Right lobe of liver (tissue), 6 donors: ENCODE measurements at places on chromosomes 4 and X. TPM values are rescaled to one million over a fixed set of nuclear protein-coding genes. Genes with fewer than 3 reads are reported as not detected.
A peak's percentile ranks its signal among the peaks of the same experiment; 100 is the strongest.

Gene MXRA5
- 6.1 TPM for total RNA-seq

Gene SH3D19
- total RNA-seq: 40.2 TPM

Gene CSN1S1
- total RNA-seq: not detected

Gene ATP8A1
- total RNA-seq: 1.9 TPM

Gene INTU
- total RNA-seq: 1.4 TPM

Gene DDX53
- total RNA-seq: not detected

Gene CT45A7
- not detected for total RNA-seq

Gene IQCM
- not detected for total RNA-seq

Gene HPGD
- 78.9 TPM for total RNA-seq

GRCh38 chr4:156241896-156242295, 288.2 kb upstream of the CTSO start:
- no peaks in the 10 kb centered on the region for H3K36me3 ChIP-seq
- no peaks in the 10 kb centered on the region for H3K27me3 ChIP-seq
- no peak for DNase-seq
- H3K27ac ChIP-seq: no peak overlapping the region
- no peaks in the 10 kb centered on the region for H3K4me1 ChIP-seq

- H3K4me1 ChIP-seq: no peaks in the 10 kb centered on the region
- H3K27ac ChIP-seq: no peak overlapping the region
- DNase-seq: no peak
- H3K4me3 ChIP-seq: no peak overlapping the region
- H3K36me3 ChIP-seq: no peaks in the 10 kb centered on the region
- no peaks in the 10 kb centered on the region for H3K27me3 ChIP-seq
These were observed 25.8 kb downstream of the ZNF630 start for GRCh38 chrX:48045410-48046311.

DNA sequence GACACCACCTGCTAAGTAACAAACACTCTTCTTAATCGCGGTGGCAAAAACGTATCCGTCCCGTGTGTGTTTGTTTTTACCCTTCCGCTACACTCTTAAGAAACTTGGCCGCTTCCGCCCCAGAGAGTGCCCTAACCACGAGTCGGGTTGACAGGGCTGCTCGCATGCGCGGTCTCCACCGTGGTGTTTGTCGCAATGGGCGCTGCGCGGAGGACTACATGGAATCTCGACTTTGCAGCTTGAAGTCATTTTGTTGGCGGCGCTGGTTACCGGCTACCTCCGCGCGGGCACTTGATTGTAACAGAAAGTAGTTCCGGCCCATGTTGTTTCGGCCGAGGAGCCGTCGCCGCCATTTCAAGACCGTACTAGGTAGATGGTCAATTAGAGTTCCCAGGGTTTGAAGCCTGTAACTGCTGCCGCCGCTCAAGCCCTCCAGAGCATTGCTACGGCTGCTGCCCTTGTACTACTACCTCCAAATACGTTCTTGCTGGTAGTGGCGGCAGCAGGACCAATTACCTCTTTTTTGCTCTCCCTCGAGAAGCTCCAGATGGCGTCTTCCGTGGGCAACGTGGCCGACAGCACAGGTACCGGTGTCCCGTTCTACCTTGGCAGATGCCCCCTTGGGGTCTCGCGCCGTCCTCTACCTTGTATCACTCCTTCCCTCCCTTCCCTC, at the start of gene OGT:
Gene OGT (plus strand): TSS at position 352 of the 673 bp plus-strand sequence. CDS start 196 bp downstream, at position 548.
- no peaks in the 10 kb centered on the region for H3K27me3 ChIP-seq
- DNase-seq: peak; percentile 96
- H3K27ac ChIP-seq: peak within 1 kb of the TSS; percentile 89
- peak within 1 kb of the TSS; percentile 66 for H3K4me3 ChIP-seq
- H3K4me1 ChIP-seq: peaks cover 4% of the 10 kb centered on the region

DNA sequence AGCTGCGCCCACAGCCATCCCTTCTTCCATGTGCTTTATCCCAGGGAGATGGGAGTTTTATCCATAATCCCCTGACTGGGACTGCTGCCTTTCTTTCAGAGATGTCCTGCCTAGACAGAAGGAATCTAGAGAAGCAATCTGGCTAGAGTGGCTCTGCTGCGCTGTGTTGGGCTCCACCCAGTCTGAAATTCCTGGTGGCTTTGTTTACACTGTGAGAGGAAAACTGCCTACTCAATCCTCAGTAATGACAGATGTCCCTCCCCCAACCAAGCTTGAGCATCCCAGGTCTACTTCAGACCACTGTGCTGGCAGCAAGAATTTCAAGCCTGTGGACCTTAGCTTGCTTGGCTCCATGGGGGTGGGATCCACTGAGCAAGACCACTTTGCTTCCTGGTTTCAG, 116.9 kb upstream of the AR start:
- no peak overlapping the region for H3K27ac ChIP-seq
- DNase-seq: no peak
- no peak overlapping the region for H3K4me3 ChIP-seq
- H3K4me1 ChIP-seq: no peaks in the 10 kb centered on the region
- H3K27me3 ChIP-seq: no peaks in the 10 kb centered on the region

DNA sequence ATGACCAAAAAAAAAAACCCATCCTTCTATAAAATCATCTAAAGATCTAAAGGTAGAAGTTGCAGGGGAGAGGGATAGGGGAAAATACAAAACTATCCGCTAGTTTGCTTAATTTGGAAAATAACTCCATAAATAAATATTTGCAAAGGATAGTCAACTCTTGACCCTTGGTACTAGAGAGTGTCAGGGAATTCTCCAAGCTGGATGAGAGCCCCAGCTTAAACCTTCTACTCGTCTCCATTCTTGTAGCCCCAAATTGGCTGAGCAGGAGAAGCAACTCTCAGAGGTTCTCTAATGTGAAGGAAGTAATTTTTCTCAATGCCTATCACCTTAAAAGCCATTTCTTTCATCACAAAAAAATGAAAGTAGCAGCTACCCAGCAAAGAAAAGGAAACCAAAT, 35.2 kb downstream of the ACSL4 start:
- no peak overlapping the region for H3K27ac ChIP-seq
- H3K4me3 ChIP-seq: no peak overlapping the region
- DNase-seq: no peak
- H3K36me3 ChIP-seq: no peaks in the 10 kb centered on the region
- H3K4me1 ChIP-seq: no peaks in the 10 kb centered on the region
- no peaks in the 10 kb centered on the region for H3K27me3 ChIP-seq

- no peak overlapping the region for H3K4me3 ChIP-seq
- H3K36me3 ChIP-seq: no peaks in the 10 kb centered on the region
- H3K27me3 ChIP-seq: no peaks in the 10 kb centered on the region
- H3K27ac ChIP-seq: no peak overlapping the region
- no peak for DNase-seq
- H3K4me1 ChIP-seq: peaks cover 5% of the 10 kb centered on the region
These were observed 15.9 kb downstream of the HMGB2 start for GRCh38 chr4:173318240-173318639.

DNA sequence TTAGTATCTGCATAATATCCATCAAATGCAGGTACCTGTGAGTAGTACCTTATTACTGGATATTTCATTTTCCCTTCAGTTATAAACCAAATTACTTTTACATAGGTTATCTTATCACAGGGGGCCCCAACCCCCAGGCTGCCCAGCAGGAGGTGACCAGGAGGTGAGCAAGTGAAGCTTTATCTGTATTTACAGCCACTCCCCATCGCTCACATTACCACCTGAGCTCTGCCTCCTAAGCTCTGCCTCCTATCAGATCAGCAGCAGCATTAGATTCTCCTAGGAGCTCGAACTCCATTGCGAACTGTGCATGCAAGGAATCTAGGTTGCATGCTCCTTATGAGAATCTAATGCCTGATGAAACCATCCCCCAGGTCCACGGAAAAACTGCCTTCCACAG, 6.3 kb downstream of the PRSS12 start:
- no peak overlapping the region for H3K4me3 ChIP-seq
- DNase-seq: no peak
- H3K4me1 ChIP-seq: peaks cover 3% of the 10 kb centered on the region
- H3K27me3 ChIP-seq: no peaks in the 10 kb centered on the region

- no peak for DNase-seq
- no peaks in the 10 kb centered on the region for H3K4me1 ChIP-seq
- no peak overlapping the region for H3K4me3 ChIP-seq
- H3K27me3 ChIP-seq: no peaks in the 10 kb centered on the region
- no peak overlapping the region for H3K27ac ChIP-seq
These were observed 130.2 kb downstream of the CFAP299 start for GRCh38 chr4:80465736-80466135.

DNA sequence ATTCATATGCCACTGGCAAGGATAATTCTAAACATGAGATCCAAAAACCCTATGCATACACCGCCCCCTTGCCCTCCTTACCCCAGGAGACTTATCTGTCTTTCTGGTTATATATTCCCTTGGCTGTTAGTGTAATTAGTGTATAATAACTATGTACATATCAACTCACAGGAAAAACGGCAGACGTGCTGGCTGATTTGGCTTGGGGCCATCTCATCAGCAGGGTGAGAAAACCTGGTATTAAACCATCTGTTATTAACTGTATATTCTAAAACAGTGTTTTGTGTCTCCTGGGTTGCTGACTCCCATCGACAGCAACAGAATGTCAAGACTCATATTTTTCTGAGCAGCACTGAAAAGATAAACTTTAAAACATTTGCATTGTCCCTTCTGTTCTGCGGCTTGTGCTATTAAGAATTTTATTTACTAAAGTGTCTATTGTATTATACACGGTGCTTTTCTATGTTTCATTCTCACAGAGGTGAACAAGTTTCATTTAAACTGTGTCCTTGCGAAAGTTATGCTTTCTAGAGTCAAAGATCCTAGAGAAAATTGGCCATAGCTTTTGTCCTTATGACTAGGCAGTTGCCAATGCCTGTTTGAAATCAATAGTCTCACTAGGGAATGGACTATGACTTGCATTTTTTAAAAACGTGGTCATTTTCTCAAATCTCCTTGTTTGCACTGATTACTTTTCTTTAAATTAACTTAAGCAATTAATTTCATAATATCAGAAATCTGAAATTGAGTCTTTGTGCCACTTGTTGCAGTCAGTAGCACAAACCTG, 211.5 kb upstream of the MID1 start:
- no peak overlapping the region for H3K4me3 ChIP-seq
- no peaks in the 10 kb centered on the region for H3K27me3 ChIP-seq
- no peak for DNase-seq
- H3K27ac ChIP-seq: no peak overlapping the region
- no peaks in the 10 kb centered on the region for H3K4me1 ChIP-seq

DNA sequence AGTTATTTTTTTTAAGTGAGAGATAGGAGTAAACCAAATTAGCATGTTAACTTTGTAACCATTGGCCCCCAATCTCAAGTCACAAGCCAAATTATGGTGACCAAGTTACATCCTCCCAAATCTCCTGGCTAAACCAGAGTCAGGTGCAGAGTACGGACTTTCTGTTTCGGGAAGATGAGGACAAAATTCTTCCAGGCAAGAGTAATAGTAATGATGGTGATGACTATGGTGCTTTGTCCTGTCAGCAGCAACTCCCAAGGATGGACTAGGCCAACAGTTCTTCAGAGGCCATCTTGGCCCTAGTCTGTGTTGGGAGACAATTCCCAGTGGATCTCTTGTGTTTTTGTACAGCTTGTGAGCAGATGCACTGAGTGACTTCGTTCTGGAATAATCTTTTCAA, 148.8 kb downstream of the GPC3 start:
- no peak overlapping the region for H3K27ac ChIP-seq
- DNase-seq: no peak
- H3K4me3 ChIP-seq: no peak overlapping the region
- no peaks in the 10 kb centered on the region for H3K27me3 ChIP-seq

DNA sequence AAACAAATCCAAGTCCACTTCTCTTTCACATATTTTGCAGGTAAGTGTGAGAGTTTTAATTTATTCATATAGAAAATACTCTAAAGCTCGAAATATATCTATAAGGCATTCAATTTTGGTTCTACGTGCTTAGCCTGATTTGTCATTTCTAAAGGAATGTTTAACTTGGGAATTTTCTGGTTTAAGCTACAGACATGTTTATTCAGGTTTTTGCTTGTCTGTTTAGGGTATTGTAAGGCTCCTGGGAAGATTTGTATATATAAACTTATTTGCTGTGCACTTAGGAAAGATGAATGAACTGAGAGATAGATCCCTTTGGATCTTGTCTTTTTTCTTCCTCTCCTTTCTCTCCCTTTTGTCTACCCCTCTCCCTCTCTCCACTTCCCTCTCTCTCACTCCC, 185.9 kb upstream of the NEIL3 start:
- H3K36me3 ChIP-seq: no peaks in the 10 kb centered on the region
- no peak overlapping the region for H3K4me3 ChIP-seq
- no peak for DNase-seq
- H3K27ac ChIP-seq: no peak overlapping the region
- no peaks in the 10 kb centered on the region for H3K27me3 ChIP-seq
- no peaks in the 10 kb centered on the region for H3K4me1 ChIP-seq

DNA sequence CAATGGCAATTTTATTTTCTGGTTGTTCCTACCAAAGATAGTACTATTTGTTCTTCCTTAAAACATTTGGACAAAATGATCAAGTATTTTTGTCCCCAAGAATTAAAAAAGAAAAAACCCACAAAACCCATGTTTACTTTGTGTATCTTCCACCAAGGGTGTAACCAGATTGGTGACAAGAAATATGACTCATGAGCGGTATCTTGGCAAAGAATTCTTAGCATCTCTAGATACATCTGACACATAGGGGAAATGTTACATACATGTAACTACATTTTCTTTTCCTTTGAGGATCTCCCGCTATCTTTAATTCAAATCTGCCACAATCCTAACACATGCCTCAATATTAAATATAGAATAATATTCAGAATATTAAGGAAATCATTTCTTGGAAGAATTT, 78.7 kb downstream of the WDFY3 start:
- no peak for DNase-seq
- H3K27me3 ChIP-seq: no peaks in the 10 kb centered on the region
- H3K4me3 ChIP-seq: no peak overlapping the region
- no peak overlapping the region for H3K27ac ChIP-seq
- no peaks in the 10 kb centered on the region for H3K36me3 ChIP-seq

DNA sequence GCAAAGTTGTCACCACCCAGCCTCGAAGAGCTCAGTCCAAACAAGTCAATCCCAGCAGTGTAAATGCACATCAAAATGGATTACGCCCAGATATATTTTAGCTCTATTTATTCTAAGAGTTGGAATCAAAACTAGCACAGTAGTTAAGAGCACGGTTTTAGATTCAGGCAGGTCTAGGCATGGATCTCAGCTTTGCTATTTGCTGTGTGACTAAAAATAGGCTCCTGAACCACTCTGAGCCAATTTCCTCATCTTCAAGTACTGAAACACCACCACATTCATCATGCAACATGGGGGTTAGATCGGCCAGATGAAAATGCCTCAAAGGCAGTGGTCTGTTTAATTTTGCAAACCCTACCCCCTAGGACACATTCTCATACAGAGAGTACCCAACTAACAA, 55.9 kb upstream of the FGFBP2 start:
- no peak overlapping the region for H3K27ac ChIP-seq
- H3K36me3 ChIP-seq: no peaks in the 10 kb centered on the region
- no peaks in the 10 kb centered on the region for H3K4me1 ChIP-seq
- H3K4me3 ChIP-seq: no peak overlapping the region

- H3K4me1 ChIP-seq: no peaks in the 10 kb centered on the region
- no peak for DNase-seq
- no peak overlapping the region for H3K4me3 ChIP-seq
- H3K27ac ChIP-seq: no peak overlapping the region
- H3K27me3 ChIP-seq: no peaks in the 10 kb centered on the region
These were observed 36.4 kb upstream of the ADH4 start for GRCh38 chr4:99180382-99181070.
